ENCODE measurements at places on chromosomes 6 and 20.

- DNase-seq: no peak
These were observed 7.6 kb upstream of the DEFB129 start for GRCh38 chr20:219290-220115.

- DNase-seq: no peak
These were observed 520.7 kb downstream of the QKI start for GRCh38 chr6:163935158-163935762.

- DNase-seq: no peak
These were observed 625.0 kb upstream of the MAN1A1 start for GRCh38 chr6:119974430-119975159.

- DNase-seq: no peak
These were observed 74.5 kb upstream of the ADGRF1 start for GRCh38 chr6:47116606-47117005.

GRCh38 chr20:33862709-33863403 lies 51.7 kb downstream of the CHMP4B start:
- peak; percentile 53 for DNase-seq

DNA sequence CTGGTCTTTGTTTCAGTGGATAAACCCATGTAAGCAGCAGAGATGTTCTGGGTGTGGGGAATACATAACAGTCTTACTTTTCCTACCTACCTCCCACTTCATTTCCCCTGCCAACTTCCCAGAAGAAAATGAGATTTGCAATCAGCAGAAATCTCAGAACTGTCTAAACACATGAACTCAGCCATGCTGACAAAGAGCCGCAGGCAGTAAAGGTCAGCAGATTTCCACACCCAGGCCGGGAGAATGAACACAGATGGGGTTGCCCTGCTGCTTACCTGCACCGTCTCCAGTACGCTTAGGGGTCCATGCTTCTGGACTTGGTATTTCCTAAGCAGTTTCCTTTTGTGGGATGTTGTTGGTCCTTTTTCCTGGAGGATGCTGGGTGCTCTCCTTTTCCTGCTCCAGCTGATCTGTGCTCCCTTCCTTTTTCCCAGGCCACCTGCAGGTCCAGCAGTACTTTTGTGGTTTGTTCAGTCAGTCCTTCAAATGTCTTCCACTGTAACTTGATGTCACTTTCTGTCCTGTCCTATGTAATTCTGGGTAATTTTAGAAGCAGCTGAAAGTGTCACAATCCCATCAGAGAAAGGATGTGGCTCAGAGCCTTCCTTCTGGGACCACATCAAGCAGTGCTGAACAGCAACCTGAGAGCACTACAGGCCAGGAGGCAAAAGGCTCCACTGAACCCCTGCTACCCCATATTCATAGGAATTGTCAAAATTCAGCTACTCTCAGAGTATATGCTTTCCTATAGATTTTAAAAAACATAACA lies 129.0 kb downstream of the CEP57L1 start:
- no peak for DNase-seq

DNA sequence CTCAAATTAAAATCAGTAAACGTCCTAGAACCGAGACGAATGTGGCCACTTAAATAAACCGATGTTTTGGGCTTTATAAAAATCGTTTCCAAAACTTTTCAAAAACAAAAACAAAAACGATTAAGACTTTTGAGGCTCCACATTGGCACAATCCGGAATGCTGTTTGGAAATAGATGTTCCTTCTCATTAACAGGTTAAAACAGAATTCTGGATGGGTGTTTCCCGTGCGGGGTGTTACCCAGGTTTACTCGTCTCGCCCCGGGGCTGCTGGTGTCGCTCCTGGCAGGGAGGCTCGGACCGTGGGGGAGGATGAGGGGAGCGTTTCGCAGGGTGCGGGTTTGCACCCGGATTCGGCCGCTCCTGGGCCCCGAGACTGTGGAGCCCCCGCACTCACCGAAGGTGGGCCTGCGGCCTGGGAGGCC lies 1.2 kb downstream of the GATA5 start:
- DNase-seq: no peak

GRCh38 chr20:61443443-61444126 lies 191.5 kb downstream of the CDH4 start:
- no peak for DNase-seq

DNA sequence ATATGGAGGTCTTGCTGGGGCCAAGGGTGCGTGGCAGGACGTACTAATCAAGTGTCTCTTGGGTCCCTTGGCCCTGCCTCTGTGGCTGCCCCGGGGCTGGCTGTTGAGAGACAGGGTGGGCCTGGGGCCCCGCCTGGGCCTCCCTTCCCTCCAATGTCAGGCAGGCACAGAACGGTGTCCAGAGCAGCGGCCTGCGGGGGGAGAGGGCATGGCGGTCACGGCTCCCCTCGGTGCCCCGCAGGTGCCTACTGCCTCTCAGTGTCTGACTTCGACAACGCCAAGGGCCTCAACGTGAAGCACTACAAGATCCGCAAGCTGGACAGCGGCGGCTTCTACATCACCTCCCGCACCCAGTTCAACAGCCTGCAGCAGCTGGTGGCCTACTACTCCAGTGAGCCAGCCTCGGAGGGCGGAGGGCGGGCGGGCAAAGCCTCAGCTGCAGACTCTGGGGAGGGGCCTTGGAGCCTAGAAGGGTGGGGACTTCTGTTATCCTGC lies 50.0 kb downstream of the SRC start:
- no peak for DNase-seq

GRCh38 chr6:158411998-158412397 lies 99.7 kb downstream of the TULP4 start:
- no peak for DNase-seq

DNA sequence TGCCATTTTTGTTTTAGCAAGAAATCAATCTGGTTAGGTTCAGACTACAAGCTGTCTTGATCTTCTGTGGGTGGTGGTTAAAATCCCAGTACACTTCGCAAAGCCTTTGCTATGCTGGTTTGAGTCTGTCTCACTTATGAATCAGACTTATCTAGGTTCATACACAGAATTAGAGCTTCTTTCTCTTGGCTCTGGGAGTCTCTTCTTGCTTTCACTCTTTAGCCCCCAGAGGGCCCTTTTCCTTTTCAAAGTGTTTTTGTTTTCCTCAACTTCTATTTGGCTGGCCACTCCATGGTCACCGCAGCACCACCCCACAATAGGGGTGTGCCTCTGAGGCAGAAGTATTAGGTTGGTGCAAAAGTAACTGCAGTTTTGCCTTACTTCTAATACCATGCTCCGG lies 21.3 kb downstream of the ECI2 start:
- DNase-seq: no peak

DNA sequence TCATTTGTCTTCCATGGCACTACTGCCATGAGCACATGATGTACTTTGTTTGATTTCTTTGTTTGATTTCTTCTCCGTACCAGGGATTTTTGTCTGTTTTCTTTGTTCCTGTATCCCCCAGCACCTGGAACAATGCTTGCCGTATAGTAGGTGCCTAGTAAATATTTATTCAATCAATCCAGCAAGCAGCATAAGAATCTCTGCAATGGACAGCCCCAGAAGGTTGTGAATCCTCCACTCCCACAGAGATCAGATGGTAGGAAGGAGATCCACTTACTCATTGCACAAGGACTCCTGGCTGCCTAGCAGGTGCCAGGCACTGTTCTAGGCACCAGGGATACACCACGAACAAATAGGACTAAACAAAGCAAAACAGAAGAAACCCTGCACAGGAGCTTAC lies 6.7 kb upstream of the SYNJ2 start:
- no peak for DNase-seq

DNA sequence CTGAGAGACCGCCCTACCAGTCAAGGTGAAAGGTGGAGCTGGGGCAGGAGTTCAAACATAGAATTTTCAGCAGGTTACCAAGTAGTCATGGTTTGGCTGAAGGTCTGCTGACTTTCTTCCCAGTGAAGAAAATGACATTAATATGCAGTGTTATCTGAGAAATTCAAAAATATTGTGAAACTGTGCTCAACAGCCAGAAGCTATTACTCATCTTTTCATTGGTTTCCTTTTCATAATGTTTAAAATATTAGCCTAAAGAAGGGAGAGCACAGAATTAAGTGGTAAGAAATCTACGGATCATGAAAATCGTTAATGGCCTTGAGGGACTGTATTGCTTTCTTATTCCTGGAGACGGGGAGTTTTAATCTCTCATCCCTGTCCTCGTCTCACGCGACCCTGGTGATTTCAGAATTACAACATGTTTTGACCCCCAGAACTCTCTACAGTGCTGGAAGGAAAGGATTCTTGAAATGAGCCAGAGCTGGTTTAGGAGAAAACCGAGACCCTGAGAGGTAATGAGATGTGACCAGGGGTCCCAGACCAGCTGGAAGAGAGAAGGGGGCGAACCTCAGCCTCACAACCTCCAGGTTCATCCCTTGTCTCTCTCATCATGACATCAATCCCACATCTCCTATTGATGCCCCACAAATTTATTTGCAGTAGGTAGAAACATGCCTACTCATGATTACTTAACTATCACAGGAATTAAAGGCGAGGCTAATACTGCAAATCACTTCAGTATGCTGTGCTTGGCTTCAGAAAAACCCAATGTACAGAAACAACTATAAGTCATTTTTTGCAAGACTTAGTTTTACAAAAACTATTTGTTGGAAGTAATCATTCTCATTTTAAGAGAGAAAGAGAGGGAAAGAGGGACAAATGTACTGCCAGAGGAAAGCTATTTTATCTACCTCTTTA lies 209.5 kb downstream of the FNDC1 start:
- no peak for DNase-seq

GRCh38 chr20:17685168-17685567 lies 3.1 kb upstream of the RRBP1 start:
- no peak for DNase-seq

DNA sequence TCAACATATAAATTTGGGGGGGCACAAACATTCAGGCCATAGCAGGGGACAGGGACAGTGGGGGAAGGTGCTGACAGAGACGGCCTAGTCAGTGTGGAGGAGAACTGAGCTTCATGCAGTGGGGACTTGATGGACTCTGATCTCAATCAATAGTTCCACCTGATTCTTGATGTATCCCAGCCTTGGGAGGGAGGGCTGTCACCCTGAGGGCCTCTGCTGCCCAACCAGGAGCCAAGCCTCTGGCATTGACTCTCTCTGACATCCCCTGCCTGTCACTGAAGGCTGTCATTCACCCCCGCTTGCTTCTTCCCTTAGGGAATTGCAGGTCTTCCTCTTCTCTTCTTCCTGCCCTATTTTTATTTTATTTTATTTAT lies 180.6 kb upstream of the TAB2 start:
- DNase-seq: no peak

DNA sequence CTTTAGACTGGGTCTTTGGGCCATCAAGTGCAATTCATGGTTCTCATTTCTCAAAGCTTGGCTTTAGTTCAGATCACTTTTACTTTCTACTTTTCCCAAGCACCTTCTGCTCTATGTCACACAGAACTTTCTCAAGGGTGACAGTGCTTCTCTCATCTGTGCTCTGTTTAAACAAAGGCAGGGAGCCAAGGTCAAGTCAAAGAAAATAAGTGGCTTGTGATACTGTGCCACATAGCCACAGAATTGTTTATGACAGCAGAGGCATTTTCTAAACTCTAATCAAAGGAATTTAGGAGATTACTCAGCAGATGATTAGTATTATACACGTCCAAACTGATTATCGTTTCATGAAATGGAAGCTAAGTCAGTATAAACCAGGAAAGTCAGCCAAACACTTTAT lies 348.0 kb downstream of the HDGFL1 start:
- DNase-seq: no peak

GRCh38 chr6:36052097-36052496 lies 24.5 kb downstream of the MAPK14 start:
- DNase-seq: no peak

DNA sequence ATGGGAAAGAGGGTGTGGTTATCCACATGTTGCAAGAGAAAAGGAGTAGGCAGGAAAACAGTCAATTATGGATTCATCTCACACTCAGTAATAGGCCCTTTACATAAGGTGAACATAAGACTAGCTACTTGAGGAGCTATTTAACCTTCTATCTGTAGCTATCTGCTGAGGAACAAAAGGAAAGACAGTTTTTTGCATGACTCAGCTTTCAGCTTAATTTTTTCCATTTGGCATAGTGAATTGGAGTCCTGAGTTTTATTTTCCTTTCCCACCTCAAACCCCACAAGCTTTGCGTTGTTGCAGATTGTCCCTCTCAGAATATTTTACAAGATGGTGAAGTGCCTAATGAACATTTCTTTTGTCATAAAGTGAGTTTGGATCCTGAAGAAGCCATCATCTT lies 32.4 kb downstream of the UBD start:
- DNase-seq: no peak

DNA sequence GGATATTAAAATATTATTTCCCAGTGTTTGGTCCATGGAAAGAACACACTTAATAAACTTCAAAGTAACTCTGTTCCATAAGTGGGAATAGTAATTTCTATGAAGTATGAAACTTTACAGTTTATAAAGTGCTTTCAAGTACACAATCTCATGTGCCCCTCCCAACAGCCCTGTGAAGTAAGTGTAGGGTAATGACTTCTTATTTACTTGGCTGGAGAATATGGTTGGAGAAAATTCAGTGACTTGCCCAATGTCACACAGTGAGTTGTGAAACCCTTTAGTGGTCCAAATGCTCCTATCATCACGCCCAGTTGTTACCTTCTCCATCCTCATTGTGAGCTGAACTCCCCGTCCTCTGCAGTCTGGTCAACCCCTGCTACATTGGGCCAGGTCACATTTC lies 141.2 kb downstream of the PDE7B start:
- DNase-seq: no peak

- DNase-seq: no peak
These were observed 27.6 kb upstream of the MRGBP start for GRCh38 chr20:62768551-62769287.

DNA sequence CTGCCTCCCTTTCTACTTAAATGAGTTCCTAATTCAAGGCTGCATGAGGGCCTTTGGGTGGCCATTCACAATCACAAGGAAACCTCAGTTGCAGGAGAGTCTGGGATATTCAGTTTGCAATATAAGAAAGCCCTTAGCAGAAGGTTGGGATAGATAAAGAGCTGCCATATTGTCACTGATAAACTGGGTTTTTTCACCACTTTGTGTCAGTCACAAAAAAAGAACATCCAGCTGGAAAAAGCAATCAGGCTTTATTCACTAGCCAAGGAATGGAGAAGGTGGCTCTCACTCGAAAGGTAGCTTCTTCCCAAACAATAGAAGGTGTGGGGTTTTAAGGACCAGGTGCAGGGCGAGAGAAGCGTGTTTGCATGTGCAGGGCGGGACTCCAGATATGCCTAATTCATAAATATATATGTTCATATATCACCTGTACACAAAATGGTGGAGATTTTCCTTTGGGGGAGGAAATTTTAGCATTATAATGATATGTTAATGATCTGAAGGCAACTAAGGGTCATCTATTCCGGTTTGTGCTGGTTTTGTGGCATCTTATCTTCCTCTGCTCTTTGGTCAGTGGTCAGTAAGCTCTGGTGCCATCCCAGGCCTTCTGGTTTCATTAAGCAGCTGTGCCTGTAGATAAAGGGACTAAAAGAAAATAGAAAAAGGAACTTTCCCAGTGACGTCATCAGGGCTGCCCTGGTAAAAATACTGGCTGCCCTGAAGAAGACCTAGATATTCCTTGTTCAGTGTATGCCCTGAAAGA lies 97.1 kb upstream of the IYD start:
- no peak for DNase-seq

GRCh38 chr6:90095788-90096187 lies 200.9 kb downstream of the BACH2 start:
- no peak for DNase-seq
